ENCODE measurements at places on chromosomes 1 and 21. TPM values are rescaled to one million over a fixed set of nuclear protein-coding genes. Genes with fewer than 3 reads are reported as not detected.

DNA sequence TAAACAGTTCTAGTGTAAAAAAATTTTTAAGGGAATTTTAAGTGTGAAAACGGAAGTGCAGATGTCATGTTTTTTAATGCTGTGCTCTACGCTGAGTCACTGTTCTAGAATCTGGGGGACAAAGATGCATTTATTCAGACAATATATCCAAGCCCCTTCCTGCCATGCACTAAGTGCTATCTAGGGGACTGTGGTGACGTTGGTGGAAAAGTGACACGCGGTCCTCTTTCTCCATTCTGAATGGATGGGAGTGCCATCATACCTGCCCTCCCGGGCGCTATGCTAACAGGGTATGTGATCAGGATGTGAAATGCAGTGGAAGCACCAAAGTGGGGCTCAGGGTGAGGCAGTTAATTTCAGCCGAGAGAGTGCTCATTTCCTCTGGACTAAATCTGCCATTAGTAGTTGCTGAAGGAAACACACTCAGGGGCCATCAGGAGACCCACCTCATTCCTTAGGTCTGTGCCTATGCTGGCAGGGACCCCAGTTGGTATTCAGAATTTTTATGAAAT lies 6.6 kb downstream of the C1orf226 start:
- no peak for DNase-seq

DNA sequence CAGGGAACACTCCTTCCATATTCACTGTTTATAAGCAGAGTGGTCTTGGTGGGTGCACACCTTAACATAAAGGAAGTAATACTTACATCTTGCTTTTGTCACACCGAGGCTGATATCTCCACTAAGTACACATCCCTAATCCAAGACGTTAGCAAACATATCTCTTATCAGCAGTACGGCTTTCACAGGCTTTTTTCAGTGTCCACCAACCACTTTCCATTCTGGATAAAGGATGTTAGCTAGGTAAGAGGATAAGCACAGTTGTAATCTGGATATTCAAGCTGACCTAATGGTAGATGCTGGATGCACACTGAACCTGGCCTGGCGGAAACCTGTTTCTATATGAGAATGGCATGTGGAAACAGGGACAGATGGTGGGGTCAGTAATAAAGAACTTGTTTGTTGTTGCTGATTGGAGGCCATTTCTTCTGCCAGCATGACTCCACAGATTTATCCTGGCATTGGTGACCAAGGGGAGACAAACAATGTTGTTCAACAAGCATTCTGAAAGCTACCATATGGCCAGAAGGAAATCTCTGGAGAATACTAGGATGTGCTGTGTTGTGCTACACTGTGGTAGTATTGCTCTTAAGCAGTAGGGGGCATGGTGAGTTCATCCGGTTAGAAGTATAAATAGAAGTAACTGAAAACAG lies 416.4 kb downstream of the PTBP2 start:
- DNase-seq = no peak

DNA sequence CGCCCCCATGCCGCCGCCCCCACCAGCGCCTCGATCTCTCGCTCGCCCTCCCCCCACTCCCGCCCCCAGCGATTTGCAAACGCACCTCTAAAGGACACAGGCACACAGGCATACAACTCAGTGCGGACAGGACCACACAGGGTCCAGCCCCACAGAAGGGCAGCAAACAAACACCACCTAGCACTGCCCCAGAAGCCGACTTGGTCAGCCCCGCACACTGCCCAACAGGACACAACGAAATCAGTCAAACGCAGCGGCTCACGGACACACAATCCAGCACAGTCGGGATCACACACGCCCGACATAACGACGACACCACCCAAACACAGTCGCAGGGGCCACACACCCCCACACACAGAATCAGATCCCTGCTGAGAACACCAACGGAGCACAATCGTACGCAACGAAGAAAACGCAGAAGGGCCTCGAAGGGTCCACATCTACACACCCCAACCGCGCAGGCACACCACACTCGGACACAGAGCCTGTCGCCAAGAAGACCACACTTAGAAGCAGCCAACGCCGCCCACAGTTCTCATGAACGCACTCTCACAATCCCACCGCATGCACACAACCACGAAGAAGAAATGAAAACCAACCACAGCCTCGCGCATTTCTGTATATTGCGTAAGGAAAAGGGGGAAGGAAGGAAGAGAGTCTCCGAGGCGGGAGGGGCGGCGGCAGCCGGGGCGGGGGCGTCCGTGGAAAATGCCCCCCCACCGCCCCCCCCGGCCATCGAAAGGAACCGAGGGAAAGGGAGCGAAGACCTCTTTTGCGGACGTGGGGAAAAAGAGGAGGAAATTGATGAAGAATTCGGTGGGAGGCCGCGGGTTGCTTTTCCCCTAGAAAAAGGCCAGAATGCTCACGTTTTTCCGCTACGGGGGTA lies 481 bp downstream of the TAL1 start:
- peak; percentile 26 for DNase-seq

DNA sequence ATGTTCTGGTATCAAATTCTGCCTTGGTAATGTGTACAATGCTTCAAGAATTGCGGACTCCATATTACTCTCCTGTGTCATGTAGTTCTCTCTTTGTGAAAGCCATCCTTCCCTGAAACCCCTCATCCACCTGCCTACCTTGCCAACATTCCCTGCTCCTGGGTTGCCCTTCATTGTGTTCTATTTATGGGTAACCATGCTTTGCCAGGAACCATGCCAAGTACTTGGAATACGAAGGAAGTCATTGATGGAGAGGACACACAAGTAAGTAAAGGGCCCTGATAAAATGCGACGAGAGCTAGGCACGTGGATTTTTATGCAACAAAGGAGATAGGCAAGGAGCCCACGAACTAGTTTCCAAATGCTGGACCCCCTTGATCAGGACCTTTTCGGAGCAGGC lies 300.8 kb downstream of the DISC1 start:
- no peak for DNase-seq

Gene OR2G6
- total RNA-seq = not detected

Gene GIPC2
- not detected for total RNA-seq

Gene MAP3K21
- 0.99 TPM for total RNA-seq

GRCh38 chr1:30037251-30038118 lies 685.9 kb downstream of the MATN1 start:
- no peak for DNase-seq

DNA sequence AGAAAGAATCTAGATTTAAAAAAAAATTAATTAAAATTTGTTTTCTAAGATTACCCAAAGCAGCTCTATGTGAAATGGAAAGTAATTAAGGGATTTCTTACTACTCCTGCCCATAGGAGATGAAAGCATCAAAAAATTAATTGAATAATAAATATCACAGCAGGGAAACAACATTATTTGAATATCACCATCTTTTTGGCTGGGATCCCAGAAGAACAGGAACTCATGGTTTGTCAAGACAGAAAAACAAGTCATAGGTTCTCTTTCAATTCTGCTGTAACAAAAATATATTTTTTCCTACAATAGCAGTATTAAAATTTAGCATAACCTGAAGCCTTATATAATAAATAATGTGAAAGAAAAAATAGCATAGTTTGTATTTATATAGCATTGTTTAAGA lies 1713.4 kb downstream of the NCAM2 start:
- no peak for DNase-seq

Gene FBLIM1
- total RNA-seq = not detected

- no peak for DNase-seq
Observed at GRCh38 chr1:167716000-167716271, 5.8 kb upstream of the MPZL1 start.

GRCh38 chr1:175129182-175129581 lies 61.5 kb downstream of the TNN start:
- DNase-seq = no peak

- DNase-seq = no peak
Observed at GRCh38 chr1:213561870-213562269, 425.9 kb upstream of the PROX1 start.

Gene UBL4B
- total RNA-seq = not detected

Gene KIRREL1
- total RNA-seq = not detected
